ENCODE measurements at places on chromosomes 7 and 10. TPM values are rescaled to one million over a fixed set of nuclear protein-coding genes. Genes with fewer than 3 reads are reported as not detected.

DNA sequence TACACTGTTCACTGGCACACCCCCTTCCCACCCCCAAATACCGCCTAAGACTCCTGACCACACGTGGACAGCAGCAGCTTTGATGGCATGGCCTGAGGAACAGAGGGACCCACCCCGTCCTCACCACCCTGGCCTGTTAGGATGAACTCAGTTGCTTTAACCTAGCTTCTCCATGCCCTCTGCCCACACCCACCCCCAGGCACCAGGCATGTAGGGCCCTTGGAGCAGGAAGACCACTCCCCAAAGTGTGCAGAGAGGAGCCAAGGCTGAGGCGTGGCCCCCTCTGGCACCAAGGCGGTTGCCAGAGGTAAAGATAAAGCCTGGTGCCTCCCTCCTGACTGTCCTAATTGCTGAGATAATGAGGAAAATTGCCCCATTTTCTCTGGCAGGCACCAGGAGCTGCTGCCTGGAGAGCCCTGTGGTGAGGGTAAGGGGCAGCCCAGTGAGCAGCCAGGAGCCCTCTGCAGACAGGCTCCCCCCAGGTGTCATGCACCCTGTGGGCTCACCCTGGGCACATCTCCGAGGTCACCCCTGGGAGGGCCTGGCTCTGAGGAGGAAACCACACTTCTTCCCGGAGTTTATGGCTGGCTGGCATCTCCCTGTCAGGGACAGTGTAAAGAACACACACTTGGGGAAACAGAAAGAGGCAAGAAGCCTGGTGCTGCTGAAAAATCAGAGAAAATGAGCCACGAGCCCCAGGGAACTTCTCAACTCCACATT lies 47.7 kb downstream of the LRRC20 start:
- H3K27ac ChIP-seq: no peak overlapping the region
- no peak for DNase-seq
- no peak overlapping the region for H3K4me3 ChIP-seq
- H3K27me3 ChIP-seq: no peaks in the 10 kb centered on the region
- H3K36me3 ChIP-seq: peaks cover 5% of the 10 kb centered on the region

DNA sequence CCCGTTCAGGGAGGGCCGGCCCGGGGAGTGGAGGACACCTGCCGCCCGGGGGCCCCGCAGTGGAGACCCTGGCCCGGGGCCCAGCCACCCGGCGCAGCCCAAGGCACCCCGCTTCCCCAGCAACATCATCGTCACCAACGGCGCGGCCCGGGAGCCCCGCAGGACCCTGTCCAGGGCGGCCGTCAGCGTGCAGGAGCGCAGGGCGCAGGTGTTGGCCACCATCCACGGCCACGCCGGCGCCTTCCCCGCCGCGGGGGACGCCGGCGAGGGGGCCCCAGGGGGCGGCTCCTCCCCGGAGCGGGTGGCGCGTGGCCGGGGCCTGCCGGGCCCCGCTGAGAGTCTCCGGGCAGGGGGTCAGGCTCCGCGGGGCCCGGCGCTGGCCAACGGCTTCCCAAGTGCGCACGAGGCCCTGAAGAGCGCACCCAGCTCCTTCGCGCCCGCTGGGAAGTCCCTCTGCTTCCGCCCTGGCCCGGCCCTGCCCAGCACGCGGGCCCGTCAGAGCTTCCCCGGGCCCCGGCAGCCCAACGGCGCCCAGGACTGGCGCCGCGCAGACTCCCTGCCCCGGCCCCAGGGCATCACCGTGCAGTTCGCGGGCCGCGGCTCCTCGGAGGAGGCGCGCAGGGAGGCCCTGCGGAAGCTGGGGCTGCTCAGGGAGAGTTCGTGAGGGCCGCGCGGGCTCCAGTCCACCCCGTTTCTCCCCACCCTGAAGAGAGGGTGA lies 46.7 kb downstream of the PROSER2 start:
- H3K27ac ChIP-seq: no peak overlapping the region
- no peak overlapping the region for H3K4me3 ChIP-seq
- no peaks in the 10 kb centered on the region for H3K27me3 ChIP-seq
- H3K4me1 ChIP-seq: peaks cover 3% of the 10 kb centered on the region
- DNase-seq: no peak

DNA sequence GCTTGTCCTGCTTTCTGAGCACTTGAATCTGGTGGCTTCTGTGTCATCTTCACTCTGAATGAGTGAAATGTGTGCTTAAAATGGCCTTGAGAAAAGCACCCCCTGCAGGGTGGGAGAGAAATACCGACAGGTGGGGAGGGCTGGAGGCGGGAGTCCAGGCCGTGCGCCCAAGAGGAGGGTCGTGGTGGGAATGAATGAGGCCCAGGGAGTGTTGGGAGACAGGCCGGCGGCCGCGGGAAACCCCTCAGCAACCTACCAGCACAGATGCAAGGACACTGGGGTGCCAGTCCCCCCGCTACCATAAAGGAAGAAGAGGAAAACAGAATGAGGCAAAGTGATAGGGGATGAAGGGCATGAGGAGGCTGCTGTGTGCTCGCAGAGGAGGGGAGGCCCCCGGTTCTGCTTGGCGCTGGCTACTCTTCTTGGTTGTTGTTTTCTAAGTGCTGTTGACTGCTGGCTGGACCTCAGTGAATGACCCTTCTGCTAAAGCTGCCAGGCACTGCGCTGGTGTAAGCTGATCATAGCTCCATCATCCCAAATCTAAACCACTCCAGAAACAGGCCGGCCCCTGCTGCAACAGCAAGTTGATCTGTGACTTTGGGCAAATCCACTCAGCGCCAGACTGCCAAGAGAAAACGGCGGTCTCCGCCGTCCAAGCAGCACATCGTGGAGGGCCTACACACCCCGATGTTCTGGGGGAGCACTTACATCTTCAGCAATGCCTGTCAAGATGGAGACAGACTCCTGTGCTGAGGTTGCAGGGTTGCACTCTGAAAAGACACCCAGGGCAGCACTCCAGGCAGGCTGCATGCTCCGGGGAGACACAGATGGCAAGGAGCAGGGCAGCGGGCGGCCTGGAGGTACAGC lies 378.5 kb downstream of the DNAJB6 start:
- no peaks in the 10 kb centered on the region for H3K36me3 ChIP-seq
- no peaks in the 10 kb centered on the region for H3K4me1 ChIP-seq
- DNase-seq: no peak
- H3K27ac ChIP-seq: no peak overlapping the region
- H3K4me3 ChIP-seq: no peak overlapping the region
- no peaks in the 10 kb centered on the region for H3K27me3 ChIP-seq

GRCh38 chr7:159033956-159034355 lies 110.7 kb downstream of the VIPR2 start:
- no peak overlapping the region for H3K27ac ChIP-seq
- no peak for DNase-seq
- H3K4me3 ChIP-seq: no peak overlapping the region
- no peaks in the 10 kb centered on the region for H3K27me3 ChIP-seq
- H3K36me3 ChIP-seq: no peaks in the 10 kb centered on the region

GRCh38 chr10:118669835-118670234 lies 74.4 kb upstream of the PRLHR start:
- no peak for DNase-seq

- peaks cover 5% of the 10 kb centered on the region for H3K27me3 ChIP-seq
These were observed 4.3 kb downstream of the VIPR2 start for GRCh38 chr7:159140170-159140910.

- H3K36me3 ChIP-seq: peaks cover 4% of the 10 kb centered on the region
- H3K4me1 ChIP-seq: peaks cover 28% of the 10 kb centered on the region
- H3K4me3 ChIP-seq: no peak overlapping the region
- H3K27me3 ChIP-seq: no peaks in the 10 kb centered on the region
These were observed 222.6 kb upstream of the KLF14 start for GRCh38 chr7:130956417-130957136.

GRCh38 chr10:3411044-3411443 lies 238.5 kb upstream of the PITRM1 start:
- H3K27ac ChIP-seq: no peak overlapping the region
- no peak overlapping the region for H3K4me3 ChIP-seq
- H3K27me3 ChIP-seq: peaks cover 2% of the 10 kb centered on the region

- DNase-seq: no peak
- no peaks in the 10 kb centered on the region for H3K4me1 ChIP-seq
- no peaks in the 10 kb centered on the region for H3K36me3 ChIP-seq
These were observed 370.8 kb downstream of the EXOC4 start for GRCh38 chr7:133623721-133624120.

GRCh38 chr7:34530259-34530658 lies 127.8 kb upstream of the NPSR1 start:
- H3K36me3 ChIP-seq: no peaks in the 10 kb centered on the region
- H3K27me3 ChIP-seq: no peaks in the 10 kb centered on the region
- no peak overlapping the region for H3K27ac ChIP-seq
- H3K4me3 ChIP-seq: no peak overlapping the region
- no peak for DNase-seq
- no peaks in the 10 kb centered on the region for H3K4me1 ChIP-seq

- H3K4me1 ChIP-seq: peaks cover 34% of the 10 kb centered on the region
- H3K27ac ChIP-seq: peak overlapping the region; percentile 96
- peak; percentile 97 for DNase-seq
- H3K4me3 ChIP-seq: peak overlapping the region; percentile 41
- peaks cover 30% of the 10 kb centered on the region for H3K36me3 ChIP-seq
These were observed 7.3 kb downstream of the MAFK start for GRCh38 chr7:1537535-1538412.

GRCh38 chr7:156111-157007 lies 36.0 kb upstream of the FAM20C start:
- no peak for DNase-seq
- no peaks in the 10 kb centered on the region for H3K36me3 ChIP-seq
- H3K27me3 ChIP-seq: peaks cover 7% of the 10 kb centered on the region
- no peak overlapping the region for H3K27ac ChIP-seq
- H3K4me3 ChIP-seq: no peak overlapping the region

- no peaks in the 10 kb centered on the region for H3K4me1 ChIP-seq
- H3K4me3 ChIP-seq: no peak overlapping the region
- no peaks in the 10 kb centered on the region for H3K27me3 ChIP-seq
- no peak overlapping the region for H3K27ac ChIP-seq
- no peak for DNase-seq
These were observed 94.0 kb downstream of the ADARB2 start for GRCh38 chr10:1643161-1643907.

DNA sequence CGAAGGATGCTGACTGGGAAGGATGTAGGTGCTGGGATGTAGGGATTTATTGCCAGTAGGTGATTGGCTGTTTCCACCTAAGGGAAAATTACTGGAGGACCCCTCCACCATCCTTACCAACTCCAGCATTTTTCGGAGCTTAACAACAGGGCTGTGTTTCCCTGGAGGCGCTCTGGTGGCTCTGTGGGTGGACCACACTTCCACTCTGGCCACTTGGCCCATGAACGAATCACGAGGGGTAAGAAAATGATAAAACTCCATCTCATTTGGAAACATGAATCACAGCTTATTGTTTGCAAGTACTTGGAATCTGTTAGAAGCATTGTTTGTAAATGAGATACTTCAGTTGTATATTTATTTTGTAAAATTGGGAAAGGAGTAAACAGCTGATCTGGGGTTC lies 3.0 kb downstream of the DOCK1 start:
- peaks cover 21% of the 10 kb centered on the region for H3K4me1 ChIP-seq
- DNase-seq: no peak
- peaks cover 6% of the 10 kb centered on the region for H3K36me3 ChIP-seq
- H3K4me3 ChIP-seq: no peak overlapping the region
- H3K27me3 ChIP-seq: no peaks in the 10 kb centered on the region

GRCh38 chr10:100746784-100747455 lies 1.5 kb downstream of the PAX2 start:
- no peaks in the 10 kb centered on the region for H3K4me1 ChIP-seq
- no peak for DNase-seq
- no peaks in the 10 kb centered on the region for H3K36me3 ChIP-seq

GRCh38 chr10:29239569-29240472 lies 49.0 kb upstream of the LYZL1 start:
- H3K36me3 ChIP-seq: no peaks in the 10 kb centered on the region
- peaks cover 43% of the 10 kb centered on the region for H3K27me3 ChIP-seq
- no peak overlapping the region for H3K27ac ChIP-seq

DNA sequence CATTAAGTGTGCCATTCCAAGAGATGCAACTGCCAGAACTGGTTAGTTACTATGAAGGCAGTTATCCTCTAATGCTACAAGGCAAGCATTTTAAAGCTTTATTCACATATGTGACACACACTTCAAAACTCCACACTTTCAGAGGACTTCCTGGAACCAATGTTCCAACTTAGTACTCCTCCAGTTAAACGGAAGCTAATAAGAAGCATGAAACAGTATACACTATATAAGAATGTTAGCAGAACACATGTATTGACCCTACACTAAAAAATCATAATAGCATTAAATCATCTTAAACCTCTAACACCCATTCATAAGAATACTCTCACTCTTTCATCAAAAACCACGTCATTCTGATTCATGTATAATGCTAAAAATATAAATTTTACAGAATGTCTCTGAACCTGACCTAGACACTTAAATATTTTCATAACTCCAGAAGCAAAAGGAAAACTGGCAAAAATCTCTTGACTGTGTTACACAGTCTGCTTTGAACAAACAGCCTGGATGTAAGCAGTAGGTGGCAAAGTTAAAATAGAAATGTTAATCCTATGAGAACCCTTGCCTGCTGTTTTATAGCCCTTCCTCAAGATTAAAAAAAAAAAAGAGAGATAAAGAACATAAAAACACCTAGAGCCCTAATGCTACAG lies 135.0 kb downstream of the SEMA3C start:
- H3K36me3 ChIP-seq: no peaks in the 10 kb centered on the region
- H3K27me3 ChIP-seq: no peaks in the 10 kb centered on the region
- no peak overlapping the region for H3K4me3 ChIP-seq
- no peak overlapping the region for H3K27ac ChIP-seq

DNA sequence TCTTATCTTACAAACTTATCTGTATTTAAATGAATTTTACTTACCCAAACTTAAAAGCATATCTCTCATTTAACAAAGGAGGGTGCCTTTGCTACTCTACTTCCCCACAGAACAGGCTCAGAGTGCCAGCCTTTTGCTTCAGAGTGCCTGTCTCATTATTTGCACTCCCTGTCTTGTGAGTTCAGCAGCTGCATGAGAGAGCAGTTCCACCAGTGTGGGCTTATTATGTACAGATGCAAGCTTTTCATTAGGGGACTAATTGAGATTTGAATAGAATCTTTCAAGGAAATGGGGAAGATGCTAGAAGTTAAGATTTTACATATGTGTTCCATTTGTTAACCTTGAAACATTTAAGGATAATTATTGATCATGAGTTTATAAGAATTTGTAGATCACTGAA lies 310.2 kb upstream of the LRRN3 start:
- no peaks in the 10 kb centered on the region for H3K4me1 ChIP-seq
- H3K36me3 ChIP-seq: no peaks in the 10 kb centered on the region
- no peak overlapping the region for H3K4me3 ChIP-seq
- no peak for DNase-seq
- H3K27ac ChIP-seq: no peak overlapping the region
- no peaks in the 10 kb centered on the region for H3K27me3 ChIP-seq

GRCh38 chr7:102990642-102991041 lies 77.8 kb downstream of the LRRC17 start:
- no peak overlapping the region for H3K4me3 ChIP-seq
- peaks cover 18% of the 10 kb centered on the region for H3K4me1 ChIP-seq
- DNase-seq: no peak
- no peaks in the 10 kb centered on the region for H3K36me3 ChIP-seq
- H3K27me3 ChIP-seq: no peaks in the 10 kb centered on the region
- H3K27ac ChIP-seq: peak overlapping the region; percentile 30

- H3K27me3 ChIP-seq: no peaks in the 10 kb centered on the region
- no peak for DNase-seq
- H3K27ac ChIP-seq: no peak within 1 kb of the TSS
- no peak within 1 kb of the TSS for H3K4me3 ChIP-seq
These were observed at the start of gene KCNIP2 for GRCh38 chr10:101843032-101844021. Gene KCNIP2 (minus strand): TSS chr10:101843800. CDS start chr10:101843568, 232 bp downstream.

The AZGP1 gene
- total RNA-seq: not detected

The NPFFR1 gene
- total RNA-seq: not detected

The CBX3 gene
- total RNA-seq: 85.0 TPM

The LRIT1 gene
- not detected for total RNA-seq

The ZFAND2A gene
- total RNA-seq: 9.4 TPM

The SORCS3 gene
- total RNA-seq: not detected

The TRIM74 gene
- not detected for total RNA-seq

The CHST3 gene
- total RNA-seq: 10.6 TPM

The NANOS1 gene
- under 0.01 TPM for total RNA-seq

The TMEM213 gene
- total RNA-seq: not detected

The NPTX2 gene
- under 0.01 TPM for total RNA-seq

Data from IMR-90 (cell line).